ENCODE measurements at places on chromosomes 2 and 18.

DNA sequence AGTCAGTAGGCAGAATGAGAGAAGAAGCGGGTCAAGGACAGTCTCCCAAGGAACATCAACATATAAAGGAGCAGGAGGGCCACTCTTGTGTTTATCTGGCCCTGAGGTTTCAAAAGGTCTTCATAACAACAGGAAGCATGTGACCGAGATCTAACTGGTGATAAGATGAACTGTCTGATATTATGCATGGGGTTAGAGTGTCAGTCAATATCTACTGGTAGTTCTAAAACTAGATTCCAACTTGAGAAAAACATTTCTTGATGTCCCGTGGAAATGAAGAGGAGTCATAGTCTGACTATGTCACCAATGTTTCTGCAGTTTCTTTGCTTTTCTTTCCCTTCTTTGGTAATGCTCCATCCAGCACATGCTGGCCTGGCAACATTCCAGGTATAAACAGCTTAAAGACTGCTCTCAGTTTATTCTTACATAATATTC, 77.5 kb upstream of the ITPRID2 start:
- DNase-seq: no peak

GRCh38 chr2:204946892-204947291, 401.6 kb downstream of the PARD3B start:
- no peak for DNase-seq

DNA sequence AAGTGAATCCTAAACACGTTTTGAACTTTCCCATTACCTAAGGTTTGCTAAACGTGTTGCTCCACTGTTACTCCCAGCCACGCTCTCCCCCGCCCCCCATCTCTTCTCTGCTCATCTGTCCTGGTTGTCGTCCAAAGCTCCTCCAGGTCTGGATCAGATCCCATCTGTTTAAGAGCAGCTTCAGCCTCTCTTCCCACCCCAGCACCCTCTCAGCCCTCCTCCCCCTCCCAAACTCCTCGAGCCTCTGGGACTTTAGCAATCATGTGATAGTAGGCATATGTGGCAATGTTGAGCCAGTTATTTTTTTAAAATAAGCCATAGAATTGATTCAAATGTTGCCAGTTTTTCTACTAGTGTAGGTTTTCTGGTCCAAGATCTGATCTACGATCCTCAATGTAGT, 20.0 kb upstream of the LPIN1 start:
- DNase-seq: no peak

GRCh38 chr2:62383846-62384245, 122.1 kb downstream of the TMEM17 start:
- no peak for DNase-seq

DNA sequence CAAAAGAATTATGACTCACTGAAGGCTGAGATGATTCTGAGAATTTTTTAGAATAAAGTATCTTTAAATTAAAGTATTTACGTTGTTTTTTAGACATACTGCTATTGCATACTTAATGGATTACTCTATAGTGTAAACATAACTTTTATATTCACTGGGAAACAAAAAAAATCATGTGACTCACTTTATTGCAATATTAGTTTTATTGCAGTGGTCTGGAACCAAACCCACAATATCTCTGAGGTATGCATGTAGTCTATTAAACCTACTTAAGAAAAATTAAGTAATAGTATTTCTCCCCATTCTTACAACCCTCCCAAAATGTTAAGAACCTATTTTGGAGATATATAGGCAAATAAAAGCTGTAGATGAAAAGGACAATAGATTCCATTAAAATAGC, 142.9 kb upstream of the ZNF521 start:
- no peak for DNase-seq

GRCh38 chr18:37783771-37784170, 218.2 kb upstream of the CELF4 start:
- DNase-seq: no peak

DNA sequence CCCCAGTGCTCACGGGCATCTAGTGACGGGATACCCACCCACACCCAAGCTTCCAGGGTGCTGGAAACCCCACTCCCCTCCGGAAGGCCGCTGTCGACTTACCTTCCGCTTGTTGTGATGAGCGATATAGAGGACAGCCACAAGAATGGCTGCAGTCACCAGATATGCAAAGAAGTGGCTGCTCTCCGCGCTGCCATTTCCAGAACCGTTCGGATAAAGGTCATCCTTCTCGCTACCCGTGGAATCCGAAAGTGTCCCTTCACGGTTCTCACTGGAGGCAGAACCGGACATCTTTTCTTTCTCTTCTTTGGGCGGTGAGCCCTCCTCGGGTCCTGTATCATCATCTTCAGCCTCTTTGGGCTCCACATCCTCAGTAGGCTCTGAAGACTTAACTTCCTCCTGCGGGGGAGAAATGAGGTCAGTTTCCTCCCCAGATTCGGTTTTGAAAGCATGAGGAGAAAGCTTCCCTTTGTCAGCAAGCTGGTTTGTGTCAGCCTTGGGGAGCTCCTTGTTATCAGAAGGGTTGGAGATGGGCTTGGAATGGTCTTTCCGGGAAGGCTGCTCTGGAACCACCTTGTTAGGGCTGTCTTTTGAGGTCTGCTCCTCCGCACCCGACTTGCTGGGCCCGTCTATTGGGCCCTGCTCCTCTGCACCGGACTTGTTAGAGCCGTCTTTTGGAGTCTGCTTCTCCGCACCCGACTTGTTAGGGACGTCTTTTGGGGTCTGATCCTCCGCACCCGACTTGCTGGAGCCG, 1.2 kb downstream of the TGOLN2 start:
- no peak for DNase-seq

DNA sequence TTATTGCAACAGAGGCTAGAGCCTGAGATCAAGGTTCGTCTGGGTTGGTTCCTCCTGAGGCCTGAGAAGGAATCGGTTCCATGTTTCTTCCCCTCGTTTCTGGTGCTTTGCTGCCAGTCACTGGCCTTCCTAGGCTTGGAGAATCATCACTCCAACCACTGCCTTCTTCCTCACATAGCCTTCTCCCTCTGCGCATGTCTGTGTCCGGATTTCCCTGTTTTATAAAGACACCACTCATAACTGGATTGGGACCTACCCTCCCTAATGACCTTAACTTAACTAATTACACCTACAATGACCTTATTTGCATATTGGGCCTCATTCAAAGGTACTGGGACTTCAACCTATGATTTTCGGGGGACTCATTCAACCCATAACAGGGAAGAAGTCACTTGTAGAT, 119.8 kb upstream of the CCDC68 start:
- no peak for DNase-seq

DNA sequence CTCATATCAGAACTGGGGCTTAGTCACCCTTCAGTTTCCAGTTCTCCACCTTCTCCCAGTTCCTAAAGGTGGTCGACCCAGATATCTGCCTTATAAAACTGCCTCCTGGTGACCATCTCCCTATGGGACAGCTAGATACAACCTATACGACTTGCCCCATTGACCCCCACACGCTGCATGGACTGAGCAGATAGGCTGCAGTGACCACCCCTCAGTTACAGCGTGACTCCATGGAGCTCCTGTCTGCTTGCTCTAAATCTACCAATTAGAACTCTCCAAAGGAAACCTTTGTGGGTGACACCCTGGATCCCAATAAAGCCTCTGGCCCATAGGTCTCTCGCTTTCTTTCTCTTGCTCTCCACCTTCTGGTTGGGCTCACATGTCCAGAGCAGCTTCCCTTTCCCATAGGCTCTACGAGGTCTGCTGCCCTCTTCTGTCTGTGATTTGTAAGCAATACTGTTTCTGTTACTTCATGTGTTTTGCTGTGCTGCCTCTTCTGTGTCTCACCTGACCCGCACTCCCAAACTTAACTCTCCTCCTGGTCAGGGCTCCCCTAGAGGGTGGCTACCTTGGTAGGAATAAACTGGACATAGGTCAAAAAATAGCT, 971.3 kb upstream of the FAM98A start:
- DNase-seq: no peak

- DNase-seq: no peak
These were observed 295.4 kb downstream of the MYCN start for GRCh38 chr2:16235747-16236146.

DNA sequence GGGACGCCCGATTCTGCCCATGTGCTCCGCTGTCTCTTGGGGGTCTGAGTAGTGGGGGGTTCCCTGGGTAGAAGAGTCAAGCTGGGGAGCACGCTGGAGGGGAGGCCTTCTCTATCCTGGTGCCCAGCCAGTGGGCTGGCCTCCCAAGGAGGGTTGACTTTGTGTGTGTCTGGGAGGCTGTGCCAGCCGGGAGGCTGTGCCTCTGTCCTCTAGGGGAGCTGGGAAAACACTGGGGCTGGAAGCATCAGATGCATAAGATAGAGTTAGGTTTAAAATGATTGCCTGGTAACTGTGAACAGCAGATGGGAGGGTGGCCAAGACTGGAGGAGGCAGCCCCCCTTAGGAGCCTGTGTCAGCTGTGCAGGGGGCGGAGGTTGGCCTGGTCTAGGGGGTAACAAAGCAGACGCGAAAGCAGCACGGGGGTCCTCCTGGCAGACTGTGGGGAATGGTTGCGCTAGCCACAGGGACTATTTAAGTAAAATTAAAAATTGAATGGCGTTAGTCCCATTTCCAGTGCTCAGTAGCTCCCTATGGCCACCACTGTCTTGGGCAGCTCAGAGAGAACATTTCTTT, 1.3 kb downstream of the ING5 start:
- no peak for DNase-seq

- DNase-seq: no peak
These were observed 186.7 kb upstream of the ETAA1 start for GRCh38 chr2:67210430-67210829.

DNA sequence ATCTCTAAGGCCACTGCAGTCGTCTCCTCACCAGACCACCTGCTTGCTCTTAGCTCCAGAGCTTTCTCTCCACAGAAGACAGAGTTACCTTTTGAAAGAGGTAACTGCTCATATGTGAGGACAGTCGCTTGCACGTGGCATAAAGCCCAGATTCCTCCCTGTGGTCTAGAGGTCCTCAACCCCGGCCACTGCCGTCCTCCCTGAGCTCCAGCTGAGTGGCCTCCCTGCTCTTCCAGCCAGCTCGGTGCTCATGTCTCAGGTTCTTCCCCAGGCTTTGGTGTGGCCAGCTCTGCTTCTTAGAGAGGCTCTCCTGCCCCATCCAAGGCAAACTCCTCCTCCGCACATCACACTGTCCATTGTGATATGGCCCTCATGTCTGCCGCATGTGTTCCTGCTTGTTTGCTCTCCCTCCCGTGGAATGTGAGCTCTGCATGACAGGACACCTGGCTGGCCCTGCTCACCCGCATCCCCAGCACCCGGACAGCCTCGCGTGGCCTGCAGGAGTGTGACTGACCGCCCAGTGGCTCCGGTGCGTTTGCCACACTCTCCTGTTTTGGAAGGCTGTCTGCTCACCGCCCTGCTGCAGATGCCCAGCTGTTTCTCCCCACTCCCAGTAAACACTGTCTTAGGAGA, 91.5 kb upstream of the LDLRAD4 start:
- no peak for DNase-seq

GRCh38 chr2:35997488-35997887, 358.1 kb upstream of the CRIM1 start:
- DNase-seq: no peak

DNA sequence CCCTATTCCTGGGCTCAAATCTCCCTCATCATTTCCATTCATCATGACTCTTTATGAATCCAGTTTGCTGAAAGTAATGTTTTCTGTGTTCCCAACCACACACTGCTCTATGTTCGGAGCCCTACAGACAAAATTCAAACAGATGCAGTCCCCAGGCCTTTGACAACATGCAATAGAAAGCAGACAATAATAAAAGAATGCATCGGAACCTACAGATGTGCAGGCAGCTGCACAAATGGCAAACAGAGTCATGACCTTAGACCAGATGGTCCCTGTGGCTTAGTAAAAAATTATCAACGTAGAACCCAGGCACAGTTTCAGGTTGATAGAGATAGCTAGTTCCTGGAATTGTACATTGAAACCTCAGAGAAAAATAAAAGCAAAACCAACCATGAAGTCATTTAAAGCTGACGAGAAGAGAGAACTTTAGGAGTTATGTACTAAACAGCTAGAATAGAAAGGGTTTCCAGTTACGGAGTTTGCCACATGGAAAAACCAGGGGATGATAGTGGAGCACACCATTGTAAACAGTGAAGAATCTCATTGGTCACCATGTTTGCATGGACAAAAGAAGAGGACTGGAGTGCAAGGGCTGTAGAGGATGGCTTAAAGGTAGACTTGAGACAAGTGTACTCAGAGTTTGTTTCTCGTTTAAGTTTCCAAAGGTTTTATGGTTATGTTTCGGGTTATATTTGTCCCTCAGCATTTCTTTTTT, 23.2 kb upstream of the ACVR1 start:
- DNase-seq: no peak

- DNase-seq: no peak
These were observed 53.7 kb downstream of the SH2D6 start for GRCh38 chr2:85472261-85472660.

DNA sequence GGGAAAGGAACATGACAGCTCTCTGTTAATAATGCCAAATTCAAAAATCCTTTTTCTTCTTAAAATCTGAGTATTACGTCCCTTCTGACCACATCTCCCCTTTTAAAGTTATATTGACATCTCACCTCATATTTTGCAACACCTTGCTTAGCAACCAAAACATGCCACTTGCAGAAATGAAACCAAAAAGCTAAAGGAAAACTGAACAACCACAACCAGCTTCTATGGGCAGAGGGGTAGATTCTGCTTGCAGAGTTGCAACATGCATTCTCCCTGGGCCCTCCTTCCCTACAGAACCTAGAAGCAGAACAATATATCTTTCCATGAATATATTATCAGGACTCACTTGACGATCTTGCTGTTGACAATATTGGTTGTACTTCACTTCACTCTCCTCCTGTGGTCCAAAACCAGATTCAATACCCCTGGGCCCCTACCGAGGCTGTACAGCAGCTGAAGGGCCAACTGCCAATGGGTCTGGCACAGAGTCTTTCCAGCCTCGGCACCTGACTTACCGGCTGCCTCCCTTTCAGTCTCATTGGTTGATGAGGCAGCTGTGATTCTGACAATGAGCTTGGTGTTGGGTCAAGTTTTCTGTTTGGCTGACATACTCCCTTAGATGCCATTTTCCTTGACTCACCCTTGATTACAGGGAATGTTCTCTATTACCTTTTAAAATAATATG, 616.6 kb downstream of the ZEB2 start:
- no peak for DNase-seq

GRCh38 chr2:119202610-119203310, 20.9 kb upstream of the STEAP3 start:
- DNase-seq: no peak

DNA sequence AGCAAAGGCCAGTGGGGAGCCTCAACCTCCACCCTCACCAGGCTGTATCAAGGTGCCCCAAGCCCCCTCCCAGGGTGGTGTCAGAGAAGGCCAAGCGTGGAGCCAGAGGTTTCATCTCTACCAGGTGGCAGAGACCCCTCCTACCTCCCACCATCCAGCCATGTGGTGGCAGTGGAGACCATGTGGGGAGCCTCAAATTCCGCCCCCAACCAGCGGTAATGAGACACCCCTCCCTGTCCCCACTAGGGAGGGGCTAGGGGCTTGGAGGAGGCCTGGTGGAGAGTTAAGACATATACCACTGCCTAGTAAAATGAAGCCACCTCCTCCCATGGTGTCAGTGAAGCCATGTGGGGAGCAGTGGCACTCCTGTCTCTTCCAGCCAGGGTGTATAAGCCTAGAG, 24.4 kb upstream of the YPEL5 start:
- DNase-seq: no peak

- DNase-seq: no peak
These were observed 511.2 kb upstream of the FSIP2 start for GRCh38 chr2:185227391-185227790.

All from stimulated activated CD4-positive, alpha-beta T cell treated with anti-CD3 and anti-CD28 coated beads, Interleukin-1b, Interleukin-23, amount 100 ng/mL, for 1 hour (primary cell).